CD4-positive, alpha-beta T cell treated with Interleukin-6 at 100 ng/mL for 8 hours (primary cell): ENCODE measurements at places on chromosomes 4 and X.

DNA sequence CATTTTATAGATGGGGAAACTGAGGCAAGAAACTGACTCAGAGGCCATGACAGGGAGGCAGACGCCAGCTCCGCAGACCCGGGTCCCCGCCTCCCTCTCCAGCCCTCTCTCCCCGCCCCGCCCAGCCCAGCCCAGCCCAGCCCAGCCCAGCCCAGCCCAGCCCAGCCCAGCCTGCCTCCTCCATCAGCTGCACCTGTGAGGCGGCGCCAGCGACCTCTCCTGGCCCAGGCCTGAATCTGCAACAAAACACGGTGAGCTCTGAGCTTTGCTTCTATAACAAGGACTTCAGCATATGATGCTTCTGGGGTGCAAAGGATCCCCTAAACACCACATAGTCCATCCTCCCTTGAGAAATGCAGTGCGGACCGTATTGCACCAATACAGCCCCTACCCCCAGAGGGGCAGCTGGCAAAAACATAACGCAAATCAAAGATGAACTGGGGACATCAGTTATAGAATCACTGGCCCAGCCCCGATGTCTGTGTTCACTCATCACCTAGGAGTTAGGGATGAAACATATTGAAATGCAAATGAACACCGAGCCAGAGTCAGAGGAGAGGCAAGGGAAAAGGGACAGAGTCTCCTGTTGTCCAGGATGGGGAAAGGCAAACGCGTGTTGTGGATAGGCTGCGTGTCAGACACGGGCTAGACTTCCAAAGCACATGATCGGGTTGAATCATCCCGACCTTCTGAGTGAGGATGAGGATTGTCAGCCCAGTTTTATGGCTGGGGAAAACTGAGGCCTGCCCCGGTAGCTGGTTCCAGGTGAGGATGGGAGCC, 216.1 kb upstream of the PSAPL1 start:
- DNase-seq: no peak

GRCh38 chrX:97517763-97518162, 634.1 kb downstream of the RPA4 start:
- DNase-seq: no peak

- DNase-seq: no peak
Observed at GRCh38 chr4:1379801-1380331, 26.4 kb downstream of the NKX1-1 start.

DNA sequence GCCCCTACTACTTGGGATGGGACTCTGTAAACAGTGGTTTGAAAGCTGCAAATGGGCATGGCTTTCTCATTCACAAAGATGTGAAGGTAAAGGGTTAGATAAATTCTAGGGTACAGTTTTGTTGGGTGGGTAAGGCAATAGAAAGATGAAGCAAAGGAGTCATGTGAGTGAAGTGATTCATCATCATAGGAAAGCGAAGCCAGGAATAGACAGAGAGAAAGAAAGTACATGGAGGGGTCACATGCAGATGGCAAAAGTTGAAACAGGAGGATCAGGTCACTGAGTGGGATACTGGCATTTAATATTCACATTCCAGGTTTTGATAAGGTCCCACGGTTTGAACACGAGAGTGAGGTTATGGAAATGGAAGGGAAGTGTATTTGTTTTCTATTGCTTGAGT, 8.2 kb upstream of the ABCG2 start:
- no peak for DNase-seq

DNA sequence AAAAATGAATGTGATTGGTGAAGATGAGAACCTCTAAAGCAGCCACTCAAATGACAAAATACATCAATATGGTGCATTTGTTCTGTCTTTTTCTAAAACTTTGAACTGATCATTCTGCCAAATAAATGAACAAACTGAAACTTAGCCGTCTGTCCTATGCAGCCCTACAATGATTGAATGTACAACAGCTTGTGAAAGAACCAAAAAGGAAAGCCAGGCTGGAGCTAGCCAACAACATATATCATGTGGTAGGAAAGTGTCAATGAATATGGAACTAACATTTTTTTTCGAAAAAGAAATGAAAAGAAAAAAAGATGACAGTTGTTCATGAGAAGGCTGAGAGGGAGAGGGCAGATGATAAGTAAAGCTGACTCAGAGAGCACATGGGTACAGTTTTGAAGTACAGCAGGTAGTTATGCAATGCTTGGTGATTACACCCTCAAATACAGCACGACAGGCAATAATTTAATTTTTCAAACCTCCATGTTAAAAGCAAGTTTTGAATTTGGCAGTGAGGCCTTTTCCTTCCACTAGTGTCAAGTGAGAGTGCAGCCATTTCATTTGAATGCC, 21.2 kb upstream of the SLC7A11 start:
- no peak for DNase-seq

DNA sequence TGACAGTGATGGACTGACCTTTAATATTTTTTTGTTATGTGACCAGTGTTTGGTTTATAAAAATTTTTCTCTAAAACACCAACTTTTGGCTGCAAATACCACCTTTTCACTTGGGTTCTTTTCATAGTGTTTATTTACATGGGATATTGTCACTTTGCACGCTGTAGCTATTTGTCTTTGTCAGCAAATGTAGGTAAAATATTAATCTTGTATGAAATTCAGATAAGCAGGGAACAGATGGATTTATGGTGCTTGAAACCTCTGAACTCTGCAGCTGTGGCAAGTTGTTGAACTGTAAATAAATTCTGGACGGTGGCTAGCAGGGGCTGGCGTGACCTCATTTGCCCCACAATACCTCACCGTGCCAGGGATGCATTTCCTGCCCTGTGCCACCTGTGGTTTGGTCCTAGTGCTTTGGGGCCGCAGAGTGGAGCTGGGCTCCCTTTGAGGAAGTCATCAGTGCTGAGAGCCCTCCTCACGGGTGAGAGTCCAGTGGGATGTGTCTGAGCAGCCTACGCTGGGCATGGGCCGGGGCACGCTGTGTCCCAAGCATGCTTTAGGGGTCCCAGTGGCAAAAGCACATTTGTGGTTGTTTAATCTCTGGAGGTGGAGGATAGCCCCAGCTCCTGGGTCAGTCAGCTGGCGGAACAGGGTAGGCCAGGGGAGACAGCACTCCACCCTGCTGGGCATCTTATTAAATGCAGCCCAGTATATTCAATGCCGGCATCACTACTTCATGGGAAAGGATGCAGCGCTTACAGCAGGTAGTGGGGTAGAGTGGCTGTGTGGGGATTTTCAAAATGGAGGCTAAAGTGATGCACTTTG, 108.6 kb downstream of the TBL1X start:
- DNase-seq: no peak

- DNase-seq: peak; percentile 81
Observed at GRCh38 chr4:77852892-77853495, 9.6 kb upstream of the MRPL1 start.

DNA sequence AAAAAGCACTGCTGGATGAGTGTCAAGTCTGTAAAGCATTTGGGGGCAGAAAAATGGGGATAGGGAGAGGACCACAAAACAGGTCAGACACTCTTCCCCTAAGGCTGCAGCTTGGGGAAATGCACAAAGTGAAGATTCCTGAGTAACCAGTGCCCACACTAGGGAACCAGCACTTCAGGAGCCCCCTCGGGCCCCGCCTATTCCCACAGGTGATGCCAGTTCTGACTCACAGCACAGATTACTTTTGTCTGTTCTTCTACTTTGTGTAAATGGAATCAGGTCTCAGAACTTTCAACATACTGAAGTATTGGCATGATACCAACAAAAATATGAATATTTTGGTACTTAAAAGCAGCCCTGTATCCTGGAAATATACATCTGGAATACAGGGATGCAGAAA, 112.5 kb downstream of the ADRA2C start:
- DNase-seq: no peak

GRCh38 chrX:2799369-2799768, 29.4 kb upstream of the GYG2 start:
- no peak for DNase-seq

- no peak for DNase-seq
Observed at GRCh38 chr4:68038272-68038671, 75.0 kb upstream of the TMPRSS11A start.

DNA sequence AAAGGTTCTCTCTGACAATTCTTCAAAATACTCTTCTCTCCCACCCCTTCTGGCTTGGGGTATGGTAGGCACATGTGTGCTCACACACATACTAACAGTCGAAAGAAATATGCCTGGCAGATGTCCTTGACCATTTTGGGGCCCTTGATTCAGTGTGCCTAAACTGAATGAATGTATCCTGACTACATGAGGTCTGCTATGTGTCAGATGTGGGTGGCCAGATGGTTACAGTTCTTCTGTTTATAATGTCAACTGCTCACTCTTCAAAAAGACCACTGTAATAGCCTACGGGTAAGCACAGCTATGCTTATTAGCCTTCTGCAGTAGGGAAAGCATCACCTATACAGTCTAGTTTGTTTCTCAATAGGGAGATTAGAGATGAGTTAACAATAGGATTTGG, 63.7 kb upstream of the VEGFC start:
- DNase-seq: no peak
